Memory B cell (primary cell): ENCODE measurements at places on chromosomes 16 and 17.
A peak's percentile ranks its signal among the peaks of the same experiment; 100 is the strongest.

DNA sequence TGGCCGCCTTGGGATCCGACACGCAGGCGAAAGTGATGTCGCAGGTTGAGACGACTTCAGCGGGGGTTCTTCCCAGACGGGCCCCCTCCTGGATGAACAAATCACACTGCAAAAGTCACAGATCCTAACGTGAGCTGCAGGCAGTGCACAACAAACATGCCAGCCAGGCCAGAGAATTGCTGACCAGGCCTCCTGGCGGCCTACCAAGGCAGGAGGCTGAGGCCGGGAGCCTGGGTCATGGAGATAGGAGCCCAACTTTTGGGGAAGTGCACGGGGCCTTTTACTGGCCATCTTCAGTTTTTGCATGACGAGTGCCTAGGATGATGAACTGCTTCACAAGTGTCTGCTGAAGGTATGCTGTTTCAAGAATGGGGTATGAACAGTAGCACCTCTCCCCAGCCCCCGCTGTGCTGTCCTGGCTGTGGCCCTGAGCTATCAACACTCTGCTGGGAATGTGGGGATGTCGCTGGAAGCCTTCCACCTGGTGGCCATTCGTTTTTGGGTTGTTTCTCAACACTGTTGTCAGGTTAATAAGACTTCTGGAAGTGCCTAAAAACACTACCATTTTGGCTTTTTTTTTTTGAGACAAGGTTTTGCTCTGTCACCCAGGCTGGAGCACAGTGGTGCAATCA, 12.2 kb upstream of the ROGDI start:
- DNase-seq, result no peak
- no peak overlapping the region for H3K4me3 ChIP-seq
- peak overlapping the region; percentile 14 for H3K27ac ChIP-seq
- H3K4me1 ChIP-seq, result no peaks in the 10 kb centered on the region
- H3K36me3 ChIP-seq, result peaks cover 32% of the 10 kb centered on the region
- H3K27me3 ChIP-seq, result no peaks in the 10 kb centered on the region

- H3K36me3 ChIP-seq, result no peaks in the 10 kb centered on the region
- no peak overlapping the region for H3K4me3 ChIP-seq
- DNase-seq, result no peak
- peaks cover 15% of the 10 kb centered on the region for H3K4me1 ChIP-seq
- no peak overlapping the region for H3K27ac ChIP-seq
- H3K27me3 ChIP-seq, result peaks cover 38% of the 10 kb centered on the region
Measured at GRCh38 chr17:50210240-50211225, 9.1 kb upstream of the COL1A1 start.

DNA sequence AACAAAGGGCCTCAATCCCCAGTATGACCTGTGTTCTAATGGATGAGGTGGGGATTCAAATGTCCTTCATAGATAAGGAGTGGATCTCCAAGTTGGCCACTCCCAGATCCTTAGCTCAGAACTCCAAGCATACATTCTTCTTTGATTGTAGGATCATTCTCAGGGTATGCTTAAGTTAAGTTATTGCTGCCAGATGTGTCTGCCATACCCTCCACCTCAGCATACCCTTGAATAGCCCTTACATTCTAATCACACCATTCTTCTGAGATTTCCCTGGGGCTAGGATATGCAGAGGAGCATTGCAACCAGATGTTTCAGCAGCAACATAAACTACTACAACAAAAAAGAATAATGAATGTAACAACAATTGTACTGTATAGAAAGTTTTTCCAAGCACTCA, 1.6 kb upstream of the KRTAP2-4 start:
- H3K27ac ChIP-seq, result no peak overlapping the region
- H3K27me3 ChIP-seq, result peaks cover 16% of the 10 kb centered on the region
- no peaks in the 10 kb centered on the region for H3K4me1 ChIP-seq
- no peak for DNase-seq
- no peaks in the 10 kb centered on the region for H3K36me3 ChIP-seq
- H3K4me3 ChIP-seq, result no peak overlapping the region

- no peaks in the 10 kb centered on the region for H3K27me3 ChIP-seq
- DNase-seq, result no peak
- H3K4me3 ChIP-seq, result no peak overlapping the region
Measured at GRCh38 chr16:73447846-73448245, 399.9 kb upstream of the ZFHX3 start.

- no peak for DNase-seq
- no peaks in the 10 kb centered on the region for H3K27me3 ChIP-seq
- H3K27ac ChIP-seq, result no peak overlapping the region
Measured at GRCh38 chr16:60727851-60728250, 1308.4 kb downstream of the CDH8 start.

- H3K27ac ChIP-seq, result no peak overlapping the region
- H3K4me1 ChIP-seq, result no peaks in the 10 kb centered on the region
- H3K36me3 ChIP-seq, result no peaks in the 10 kb centered on the region
- H3K4me3 ChIP-seq, result no peak overlapping the region
- H3K27me3 ChIP-seq, result peaks cover 4% of the 10 kb centered on the region
Measured at GRCh38 chr16:9695152-9695551, 487.1 kb downstream of the GRIN2A start.

DNA sequence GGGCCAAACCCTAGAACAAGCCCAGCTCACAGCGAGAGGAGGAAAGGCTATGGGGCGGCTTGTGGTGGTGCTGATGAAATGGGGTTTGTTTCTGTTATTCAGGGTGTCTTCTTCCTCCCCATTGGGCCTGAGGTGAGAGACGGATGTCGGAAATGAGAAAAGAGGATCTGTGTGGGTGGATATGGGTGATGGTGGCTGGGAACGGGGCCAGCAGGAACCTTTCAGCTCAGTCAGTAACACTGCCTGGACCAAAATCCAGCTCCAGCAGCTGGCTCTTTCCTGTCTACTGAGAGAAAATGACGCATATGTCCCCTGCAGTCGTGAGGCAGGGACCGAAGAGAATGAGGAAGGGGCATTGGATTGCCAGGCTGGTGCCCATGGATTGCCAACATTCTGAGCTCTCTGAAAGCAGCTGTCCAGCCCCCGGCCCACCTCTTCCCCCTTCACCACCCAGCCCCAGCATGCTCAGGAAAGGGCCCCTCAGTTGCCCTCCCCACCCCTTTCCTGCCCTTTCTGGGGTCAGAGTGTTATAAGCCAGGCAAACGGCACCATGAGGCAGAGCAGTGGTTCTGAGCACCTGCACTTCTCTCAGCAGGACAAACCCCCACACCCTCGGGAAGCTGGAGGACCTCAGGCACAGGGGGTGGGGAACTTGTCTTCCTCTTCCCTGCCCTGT, 4.0 kb downstream of the MYH3 start:
- H3K27ac ChIP-seq, result peak overlapping the region; percentile 45
- H3K27me3 ChIP-seq, result no peaks in the 10 kb centered on the region
- no peak for DNase-seq

GRCh38 chr17:17343160-17343735, 40.1 kb downstream of the NT5M start:
- peaks cover 2% of the 10 kb centered on the region for H3K27me3 ChIP-seq
- H3K27ac ChIP-seq, result no peak overlapping the region
- no peak overlapping the region for H3K4me3 ChIP-seq
- no peaks in the 10 kb centered on the region for H3K36me3 ChIP-seq
- no peaks in the 10 kb centered on the region for H3K4me1 ChIP-seq

DNA sequence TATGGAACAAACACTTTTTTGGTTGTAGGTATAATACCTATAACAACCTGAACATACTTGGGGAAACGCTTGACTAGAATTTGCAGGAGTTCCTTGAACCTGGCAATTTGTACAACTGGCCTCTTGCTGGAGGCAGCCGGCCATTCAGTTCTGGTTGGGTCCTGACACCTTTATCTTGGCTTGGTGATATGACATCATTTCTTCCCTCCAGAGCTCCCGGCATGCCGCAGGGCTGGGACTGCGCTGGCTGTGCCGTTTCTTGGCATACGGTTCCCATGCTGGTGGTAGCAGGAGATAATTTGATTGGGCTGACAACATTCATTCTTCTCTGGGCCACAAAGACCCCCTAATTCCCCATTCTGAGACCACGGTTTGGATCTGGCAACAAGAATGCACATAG, 87.5 kb downstream of the ASIC2 start:
- DNase-seq, result no peak
- no peak overlapping the region for H3K4me3 ChIP-seq
- peaks cover 3% of the 10 kb centered on the region for H3K27me3 ChIP-seq
- H3K36me3 ChIP-seq, result no peaks in the 10 kb centered on the region
- no peaks in the 10 kb centered on the region for H3K4me1 ChIP-seq
- H3K27ac ChIP-seq, result no peak overlapping the region

- no peak for DNase-seq
- H3K36me3 ChIP-seq, result no peaks in the 10 kb centered on the region
- no peak overlapping the region for H3K27ac ChIP-seq
- no peak overlapping the region for H3K4me3 ChIP-seq
- H3K27me3 ChIP-seq, result peaks cover 21% of the 10 kb centered on the region
- peaks cover 14% of the 10 kb centered on the region for H3K4me1 ChIP-seq
Measured at GRCh38 chr17:57809879-57810278, 40.0 kb downstream of the MRPS23 start.

DNA sequence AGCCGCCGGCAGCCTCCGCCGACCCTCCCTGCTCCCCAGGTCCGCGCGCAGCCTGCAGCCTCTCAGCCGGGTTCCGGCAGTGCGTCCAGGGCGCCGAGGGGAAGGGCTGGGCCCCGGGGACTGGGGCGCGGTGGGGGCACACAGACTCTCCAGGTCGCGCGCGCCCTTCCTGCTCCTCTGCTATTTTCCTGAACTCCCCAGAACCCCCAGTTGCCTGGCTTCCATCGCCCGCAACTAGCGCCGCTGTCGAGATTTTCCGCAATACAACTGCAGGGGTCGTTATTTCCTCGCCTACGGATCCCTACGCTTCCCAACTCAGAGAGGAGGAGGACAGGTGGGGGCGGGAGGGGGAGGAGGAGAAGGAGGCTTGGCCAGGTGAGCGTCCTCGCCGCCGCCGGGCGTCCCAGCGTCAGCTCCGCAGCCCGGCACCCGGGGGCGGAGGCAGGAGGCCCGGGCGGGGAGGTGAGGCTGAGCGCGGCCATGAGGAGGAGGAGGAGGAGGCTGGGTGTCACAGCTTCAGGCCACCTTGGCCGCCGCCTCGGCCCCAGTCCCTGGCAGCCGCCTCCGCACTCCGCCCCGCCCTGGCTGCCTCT, at the start of gene CA10:
Gene CA10, minus strand, starts transcription at position 265 of the 593 bp plus-strand sequence.
- peaks cover 5% of the 10 kb centered on the region for H3K27me3 ChIP-seq
- no peak for DNase-seq

- H3K27me3 ChIP-seq, result no peaks in the 10 kb centered on the region
- H3K4me1 ChIP-seq, result peaks cover 3% of the 10 kb centered on the region
- H3K4me3 ChIP-seq, result no peak overlapping the region
- H3K36me3 ChIP-seq, result no peaks in the 10 kb centered on the region
- H3K27ac ChIP-seq, result no peak overlapping the region
- DNase-seq, result no peak
Measured at GRCh38 chr17:81837641-81838040, 2.8 kb upstream of the PPP1R27 start.

DNA sequence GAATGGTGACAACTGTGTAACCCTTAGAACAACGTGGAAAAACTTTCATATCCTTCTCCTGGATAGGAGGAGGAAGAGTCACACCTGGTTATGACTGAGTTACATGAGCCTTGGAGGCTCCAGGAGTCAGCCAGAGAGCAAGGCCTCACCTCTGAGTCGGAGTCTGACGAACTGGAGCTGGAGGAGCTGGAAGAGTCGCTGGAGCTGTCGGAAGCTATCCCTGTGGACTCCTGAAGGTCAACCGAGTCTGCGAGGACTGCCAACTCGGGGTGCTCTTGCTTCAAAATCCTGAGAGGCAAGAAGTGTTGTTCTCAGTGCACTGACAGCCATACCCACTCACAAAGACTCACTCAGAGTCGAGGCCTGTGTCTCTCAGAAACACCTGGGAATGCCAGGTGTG, 6.2 kb downstream of the JMJD6 start:
- H3K27ac ChIP-seq, result no peak overlapping the region
- no peak overlapping the region for H3K4me3 ChIP-seq
- H3K27me3 ChIP-seq, result no peaks in the 10 kb centered on the region
- peaks cover 18% of the 10 kb centered on the region for H3K4me1 ChIP-seq

GRCh38 chr16:55667753-55668152, 12.0 kb downstream of the SLC6A2 start:
- H3K36me3 ChIP-seq, result no peaks in the 10 kb centered on the region
- no peak for DNase-seq
- no peak overlapping the region for H3K27ac ChIP-seq
- no peaks in the 10 kb centered on the region for H3K4me1 ChIP-seq
- H3K27me3 ChIP-seq, result peaks cover 4% of the 10 kb centered on the region
- H3K4me3 ChIP-seq, result no peak overlapping the region

- no peak for DNase-seq
- no peaks in the 10 kb centered on the region for H3K27me3 ChIP-seq
- H3K4me1 ChIP-seq, result no peaks in the 10 kb centered on the region
- H3K36me3 ChIP-seq, result no peaks in the 10 kb centered on the region
Measured at GRCh38 chr16:26569793-26570192, 496.9 kb upstream of the C16orf82 start.

DNA sequence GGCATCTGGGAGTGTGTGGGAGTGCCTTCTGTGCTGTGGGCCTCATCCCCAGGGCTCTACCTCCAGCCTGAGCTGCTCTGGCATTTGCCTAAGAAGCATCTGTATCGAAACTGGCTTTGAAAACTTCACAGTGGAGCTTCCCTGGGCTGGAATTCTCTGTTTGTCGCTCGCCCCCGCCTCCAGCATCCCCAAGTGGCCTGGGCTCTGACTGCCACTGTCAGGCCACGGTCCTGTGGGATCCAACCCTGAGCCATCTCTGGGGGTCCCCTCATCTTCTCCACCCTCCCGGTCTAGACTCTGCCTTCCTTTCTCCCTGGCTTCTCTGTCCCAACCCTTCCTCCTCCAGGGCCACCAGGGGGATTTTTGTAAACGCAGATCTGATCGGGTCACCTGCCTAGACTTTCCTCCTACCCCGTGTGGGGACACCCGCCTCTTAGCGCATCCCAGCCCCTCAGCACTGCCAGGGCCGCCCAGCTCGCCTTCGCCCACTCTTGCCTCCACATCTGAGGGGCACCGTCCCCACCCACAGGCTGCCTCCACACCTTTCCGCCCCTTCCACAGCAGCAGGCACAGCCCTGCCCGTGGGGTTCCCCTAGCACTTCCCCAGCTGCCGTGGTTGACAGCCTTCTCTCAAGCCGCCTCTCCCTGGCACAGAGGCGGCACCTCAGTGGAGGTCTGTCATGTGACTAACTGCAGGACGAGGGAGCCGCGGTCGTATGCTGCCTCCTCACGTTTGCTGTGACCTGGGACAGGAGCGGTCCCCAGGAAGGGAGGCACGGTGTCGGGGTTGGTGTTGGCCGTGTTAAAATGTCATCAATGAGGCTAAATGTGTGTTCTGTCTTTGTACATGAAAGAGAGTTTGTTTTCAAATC, 12.0 kb downstream of the TBC1D24 start:
- peaks cover 2% of the 10 kb centered on the region for H3K36me3 ChIP-seq
- DNase-seq, result peak; percentile 74
- H3K27me3 ChIP-seq, result no peaks in the 10 kb centered on the region
- peak overlapping the region; percentile 74 for H3K4me3 ChIP-seq

GRCh38 chr16:23801378-23801777, 34.4 kb upstream of the PRKCB start:
- H3K4me3 ChIP-seq, result no peak overlapping the region
- peak; percentile 74 for DNase-seq
- no peak overlapping the region for H3K27ac ChIP-seq
- H3K4me1 ChIP-seq, result peaks cover 18% of the 10 kb centered on the region
- H3K36me3 ChIP-seq, result no peaks in the 10 kb centered on the region

- peak overlapping the region; percentile 82 for H3K27ac ChIP-seq
- peaks cover 2% of the 10 kb centered on the region for H3K36me3 ChIP-seq
Measured at GRCh38 chr16:73057291-73058210, 9.6 kb upstream of the ZFHX3 start.

- no peak for DNase-seq
- H3K27ac ChIP-seq, result no peak overlapping the region
- no peak overlapping the region for H3K4me3 ChIP-seq
- no peaks in the 10 kb centered on the region for H3K27me3 ChIP-seq
- peaks cover 20% of the 10 kb centered on the region for H3K4me1 ChIP-seq
Measured at GRCh38 chr16:12173121-12173520, 196.6 kb downstream of the SNX29 start.
